ENCODE measurements at places on chromosomes 16 and 17. TPM values are rescaled to one million over a fixed set of nuclear protein-coding genes. Genes with fewer than 3 reads are reported as not detected.

Gene ABCA6
- 5.4 TPM for polyA plus RNA-seq

Gene CUEDC1
- polyA plus RNA-seq = 19.9 TPM

DNA sequence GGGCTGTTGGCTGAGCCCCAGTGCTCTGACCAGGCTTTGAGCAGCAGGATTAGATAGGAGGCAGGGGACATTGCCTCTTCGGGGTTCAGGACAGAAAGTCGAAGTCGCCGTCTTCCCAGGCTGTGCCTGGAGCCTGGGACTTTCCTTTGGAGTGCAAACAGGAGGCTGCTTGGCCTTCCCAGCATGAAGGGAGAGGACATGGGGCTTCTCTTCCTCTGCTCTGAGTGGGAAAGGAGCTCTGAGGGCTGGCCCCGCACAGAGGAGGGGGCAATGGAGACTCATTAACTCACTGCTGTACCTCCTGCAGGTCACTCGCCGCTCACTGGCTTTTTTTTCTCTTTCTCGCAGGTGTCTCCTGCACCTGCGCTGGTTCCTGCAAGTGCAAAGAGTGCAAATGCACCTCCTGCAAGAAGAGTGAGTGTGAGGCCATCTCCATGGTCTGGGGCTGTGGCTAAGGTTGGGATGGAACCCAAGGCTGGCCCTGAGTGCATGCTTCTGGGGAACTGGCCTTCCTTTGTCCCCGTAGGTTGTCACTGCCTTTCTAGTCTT, 642 bp downstream of the MT1F start:
- H3K4me3 ChIP-seq = peak overlapping the region; percentile 79
- no peak for DNase-seq
- H3K4me1 ChIP-seq = peaks cover 15% of the 10 kb centered on the region
- no peaks in the 10 kb centered on the region for H3K27me3 ChIP-seq
- no peak overlapping the region for H3K27ac ChIP-seq

DNA sequence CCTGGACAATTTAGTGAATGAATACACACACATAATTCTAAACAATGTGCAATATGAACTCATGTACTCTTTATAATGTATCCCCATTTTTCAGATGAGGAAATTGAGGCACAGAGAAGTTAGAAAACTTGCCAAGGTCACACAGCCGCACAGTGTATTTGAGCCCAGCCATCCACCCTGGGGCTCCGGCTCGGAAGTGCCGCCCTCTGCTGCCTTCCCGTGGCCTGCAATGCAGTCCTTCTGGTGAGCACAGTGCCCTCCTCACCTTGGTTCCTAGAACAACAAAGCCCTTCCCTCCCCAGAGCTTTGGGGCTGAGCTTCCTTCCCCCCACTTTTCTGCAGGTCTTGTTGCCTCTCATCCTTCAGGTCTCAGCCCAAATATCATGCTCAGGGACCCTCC, 63.7 kb downstream of the C16orf78 start:
- H3K4me3 ChIP-seq = no peak overlapping the region
- H3K36me3 ChIP-seq = no peaks in the 10 kb centered on the region
- no peak overlapping the region for H3K27ac ChIP-seq
- no peaks in the 10 kb centered on the region for H3K4me1 ChIP-seq

Gene CD19
- 0.88 TPM for polyA plus RNA-seq

Gene NOMO2
- polyA plus RNA-seq = 62.2 TPM

GRCh38 chr16:79658301-79659033, 57.9 kb upstream of the MAF start:
- H3K4me3 ChIP-seq = no peak overlapping the region
- H3K27ac ChIP-seq = peak overlapping the region; percentile 73
- H3K36me3 ChIP-seq = no peaks in the 10 kb centered on the region
- H3K27me3 ChIP-seq = no peaks in the 10 kb centered on the region

- peaks cover 40% of the 10 kb centered on the region for H3K4me1 ChIP-seq
- H3K4me3 ChIP-seq = no peak overlapping the region
- H3K36me3 ChIP-seq = peaks cover 5% of the 10 kb centered on the region
Measured at GRCh38 chr16:4369007-4369733, 2.5 kb upstream of the VASN start.

DNA sequence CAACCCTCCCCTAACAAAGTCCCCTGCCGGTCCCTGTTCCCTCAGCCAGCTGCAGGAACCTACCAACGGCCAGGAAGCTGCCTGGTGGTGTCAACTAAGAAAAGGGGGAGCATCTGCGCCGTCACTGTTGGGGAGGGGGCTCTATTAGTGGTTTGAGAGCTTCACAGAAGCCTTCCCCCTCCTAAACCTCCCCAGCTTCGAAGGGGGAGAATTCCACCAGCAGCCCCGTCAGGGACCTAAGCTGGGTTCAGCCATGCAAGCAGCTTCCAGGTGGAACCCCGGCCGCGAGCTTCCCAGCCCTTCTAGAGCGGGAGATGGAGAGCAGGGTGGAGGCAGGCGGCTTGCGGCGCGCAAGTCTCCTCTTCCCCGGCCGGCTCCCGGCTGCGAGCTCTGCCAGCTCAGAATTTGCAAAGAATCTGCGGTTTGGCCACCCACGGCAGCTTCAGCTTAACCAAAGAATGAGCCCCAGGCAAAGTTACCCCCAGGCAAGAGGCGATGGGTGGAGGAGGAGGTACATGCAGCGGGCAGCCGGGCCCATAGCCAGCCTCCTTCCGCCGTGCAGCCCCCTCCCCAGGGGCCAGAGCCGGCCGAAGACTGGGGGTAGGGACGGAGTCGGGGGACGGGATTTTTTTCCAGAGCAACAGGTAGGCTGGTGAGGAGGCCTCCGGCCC, 33.7 kb downstream of the DDX19A start:
- no peaks in the 10 kb centered on the region for H3K36me3 ChIP-seq
- no peaks in the 10 kb centered on the region for H3K27me3 ChIP-seq

- no peak overlapping the region for H3K4me3 ChIP-seq
- peak overlapping the region; percentile 42 for H3K27ac ChIP-seq
- no peak for DNase-seq
- H3K36me3 ChIP-seq = no peaks in the 10 kb centered on the region
- no peaks in the 10 kb centered on the region for H3K27me3 ChIP-seq
- peaks cover 37% of the 10 kb centered on the region for H3K4me1 ChIP-seq
Measured at GRCh38 chr17:57281887-57282286, 25.6 kb downstream of the MSI2 start.

GRCh38 chr17:47857551-47858455, 6.8 kb upstream of the SP6 start:
- DNase-seq = no peak
- no peak overlapping the region for H3K4me3 ChIP-seq
- H3K27me3 ChIP-seq = peaks cover 35% of the 10 kb centered on the region
- H3K4me1 ChIP-seq = peaks cover 6% of the 10 kb centered on the region
- no peak overlapping the region for H3K27ac ChIP-seq

DNA sequence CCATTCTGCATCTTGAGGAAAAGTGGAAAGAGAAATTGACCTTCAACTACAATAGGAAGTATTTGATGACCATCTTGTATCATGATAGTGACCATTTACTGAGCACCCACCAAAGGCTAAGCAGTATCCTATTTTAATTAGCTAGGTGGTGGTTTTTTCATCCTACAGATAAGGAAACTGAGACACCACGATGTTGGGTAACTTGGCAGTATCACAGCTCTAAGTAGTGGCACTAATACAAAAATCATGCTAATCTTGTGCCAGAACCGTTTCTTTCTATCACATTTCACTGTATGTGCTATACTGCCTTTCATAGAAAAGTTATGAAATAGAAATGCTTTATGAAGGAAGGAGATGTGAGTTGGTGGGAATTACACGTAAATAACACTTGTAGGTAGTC, 2.3 kb downstream of the EVI2B start:
- no peaks in the 10 kb centered on the region for H3K36me3 ChIP-seq
- no peak for DNase-seq
- no peak overlapping the region for H3K27ac ChIP-seq
- no peak overlapping the region for H3K4me3 ChIP-seq
- H3K27me3 ChIP-seq = no peaks in the 10 kb centered on the region
- no peaks in the 10 kb centered on the region for H3K4me1 ChIP-seq

Gene FBXW10B
- 2.0 TPM for polyA plus RNA-seq

DNA sequence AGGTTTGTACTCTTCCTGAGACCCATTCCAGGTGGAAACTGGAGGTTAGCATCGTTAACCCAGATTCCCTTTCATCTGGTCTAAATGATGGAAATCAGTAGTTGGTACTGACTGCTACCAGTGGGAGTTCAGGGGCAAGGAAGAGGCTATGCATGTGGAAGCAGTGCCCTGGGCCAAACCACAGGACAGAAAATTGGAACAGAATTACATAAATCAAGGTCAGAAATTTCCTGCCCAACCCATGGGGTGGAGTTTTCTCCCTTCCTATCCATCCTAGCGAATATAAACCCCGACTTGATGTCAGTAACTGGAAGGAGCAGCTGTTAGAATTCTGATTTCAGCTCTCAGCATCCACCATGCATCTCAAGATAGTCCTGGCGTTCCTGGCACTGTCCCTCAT, at the start of gene AOC2:
AOC2 (plus strand) TSS at position 310 of the 400 bp plus-strand sequence; CDS start at position 357, 47 bp downstream.
- H3K4me3 ChIP-seq = no peak within 1 kb of the TSS
- no peaks in the 10 kb centered on the region for H3K4me1 ChIP-seq
- DNase-seq = peak; percentile 41

Gene ALDH3A1
- 0.98 TPM for polyA plus RNA-seq

DNA sequence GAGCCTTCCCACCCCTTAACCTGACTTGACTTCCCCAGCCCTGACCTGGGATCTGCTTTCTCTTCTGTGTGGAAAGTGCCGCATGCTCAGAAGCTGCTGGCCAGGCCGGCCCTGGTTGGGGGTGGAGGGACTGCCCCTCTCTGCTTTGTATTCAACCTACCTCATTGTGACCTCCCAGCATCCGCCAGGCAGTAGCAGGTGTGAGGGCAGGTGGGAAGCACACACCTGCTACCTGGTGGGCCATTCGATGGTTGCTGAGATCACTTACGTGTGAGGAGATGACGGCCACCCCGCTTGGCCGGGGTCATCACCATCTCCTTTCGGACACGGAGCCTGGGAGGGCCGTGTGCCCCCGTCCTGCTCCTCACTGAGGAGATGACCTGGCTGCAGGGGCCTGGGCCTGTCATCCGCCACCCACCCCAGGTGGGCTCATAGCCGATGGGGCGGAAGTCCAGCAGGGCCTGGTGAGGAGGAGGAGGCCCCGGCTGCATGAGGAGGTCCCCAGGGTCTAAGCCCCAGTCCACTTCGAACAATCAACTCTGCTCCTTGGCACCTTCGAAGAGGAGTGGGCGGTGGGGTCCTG, 7.1 kb downstream of the CPNE7 start:
- H3K27ac ChIP-seq = no peak overlapping the region
- H3K4me1 ChIP-seq = no peaks in the 10 kb centered on the region
- no peaks in the 10 kb centered on the region for H3K36me3 ChIP-seq
- no peak for DNase-seq
- H3K4me3 ChIP-seq = no peak overlapping the region

DNA sequence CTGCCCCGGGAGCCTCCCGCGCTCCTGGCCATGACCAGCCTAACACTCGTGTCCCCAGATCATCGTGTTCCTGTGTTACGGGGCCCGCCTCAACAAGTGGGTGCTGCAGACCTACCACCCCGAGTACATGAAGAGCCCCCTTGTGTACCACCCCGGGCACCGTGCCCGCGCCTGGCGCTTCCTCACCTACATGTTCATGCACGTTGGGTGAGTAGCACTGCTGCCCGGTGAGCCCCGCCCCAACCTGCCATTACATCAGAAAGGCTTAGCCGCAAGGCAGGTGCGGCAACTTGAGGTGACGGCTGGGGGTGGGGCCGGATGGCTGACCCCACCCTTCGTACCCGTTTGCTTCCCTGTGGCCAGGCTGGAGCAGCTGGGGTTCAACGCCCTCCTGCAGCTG, 1.4 kb downstream of the RHBDL1 start:
- peaks cover 25% of the 10 kb centered on the region for H3K4me1 ChIP-seq
- no peaks in the 10 kb centered on the region for H3K27me3 ChIP-seq
- peaks cover 25% of the 10 kb centered on the region for H3K36me3 ChIP-seq

Gene GNG13
- polyA plus RNA-seq = not detected

GRCh38 chr17:82929676-82930042, 89.8 kb upstream of the ZNF750 start:
- no peaks in the 10 kb centered on the region for H3K4me1 ChIP-seq
- H3K36me3 ChIP-seq = no peaks in the 10 kb centered on the region
- H3K27ac ChIP-seq = no peak overlapping the region
- H3K4me3 ChIP-seq = no peak overlapping the region

Gene KRT25
- not detected for polyA plus RNA-seq

Gene EZH1
- polyA plus RNA-seq = 29.4 TPM

- H3K36me3 ChIP-seq = no peaks in the 10 kb centered on the region
- no peak for DNase-seq
- H3K4me1 ChIP-seq = no peaks in the 10 kb centered on the region
- H3K4me3 ChIP-seq = no peak overlapping the region
Measured at GRCh38 chr16:63742150-63742549, 1379.7 kb downstream of the CDH11 start.

- H3K27me3 ChIP-seq = no peaks in the 10 kb centered on the region
- no peak overlapping the region for H3K27ac ChIP-seq
- H3K4me3 ChIP-seq = no peak overlapping the region
- DNase-seq = peak; percentile 76
- peaks cover 6% of the 10 kb centered on the region for H3K36me3 ChIP-seq
Measured at GRCh38 chr17:78176548-78177025, 8.2 kb downstream of the SYNGR2 start.

GRCh38 chr17:76888661-76889060, 20.5 kb downstream of the MGAT5B start:
- H3K27me3 ChIP-seq = no peaks in the 10 kb centered on the region
- no peak overlapping the region for H3K4me3 ChIP-seq
- no peaks in the 10 kb centered on the region for H3K4me1 ChIP-seq
- DNase-seq = no peak
- no peak overlapping the region for H3K27ac ChIP-seq

DNA sequence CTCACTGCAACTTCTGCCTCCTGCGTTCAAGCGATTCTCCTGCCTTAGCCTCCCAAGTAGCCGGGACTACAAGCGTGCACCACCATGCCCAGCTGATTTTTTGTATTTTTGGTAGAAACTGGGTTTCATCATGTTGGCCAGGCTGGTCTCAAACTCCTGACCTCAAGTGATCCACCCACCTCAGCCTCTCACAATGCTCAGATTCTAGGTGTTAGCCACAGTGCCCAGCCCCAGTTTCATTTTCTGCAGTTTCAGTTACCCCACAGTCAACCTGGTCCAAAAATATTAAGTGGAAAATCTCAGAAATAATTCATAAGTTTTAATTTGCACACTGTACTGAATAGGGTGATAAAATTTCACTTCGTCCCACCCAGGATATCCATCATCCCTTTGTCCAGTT, 28.7 kb downstream of the KNOP1 start:
- peaks cover 17% of the 10 kb centered on the region for H3K4me1 ChIP-seq
- H3K4me3 ChIP-seq = no peak overlapping the region
- H3K36me3 ChIP-seq = no peaks in the 10 kb centered on the region
- H3K27me3 ChIP-seq = no peaks in the 10 kb centered on the region
- DNase-seq = no peak

GRCh38 chr17:62966426-62967204, 580 bp downstream of the TANC2 start:
- H3K36me3 ChIP-seq = no peaks in the 10 kb centered on the region
- H3K4me3 ChIP-seq = peak overlapping the region; percentile 16
- H3K27me3 ChIP-seq = no peaks in the 10 kb centered on the region

Gene KRTAP4-5
- not detected for polyA plus RNA-seq

- no peak overlapping the region for H3K27ac ChIP-seq
- H3K27me3 ChIP-seq = no peaks in the 10 kb centered on the region
- H3K4me1 ChIP-seq = no peaks in the 10 kb centered on the region
Measured at GRCh38 chr16:59988591-59988990, 1254.5 kb upstream of the GOT2 start.

- H3K4me1 ChIP-seq = peaks cover 28% of the 10 kb centered on the region
- H3K4me3 ChIP-seq = no peak overlapping the region
- DNase-seq = no peak
- H3K27me3 ChIP-seq = no peaks in the 10 kb centered on the region
- H3K27ac ChIP-seq = peak overlapping the region; percentile 85
Measured at GRCh38 chr16:81646561-81646960, 132.5 kb upstream of the PLCG2 start.

Measured in adrenal gland (tissue), 19 donors.